Left kidney (tissue), 8 donors: ENCODE measurements at places on chromosomes 1 and 21.

DNA sequence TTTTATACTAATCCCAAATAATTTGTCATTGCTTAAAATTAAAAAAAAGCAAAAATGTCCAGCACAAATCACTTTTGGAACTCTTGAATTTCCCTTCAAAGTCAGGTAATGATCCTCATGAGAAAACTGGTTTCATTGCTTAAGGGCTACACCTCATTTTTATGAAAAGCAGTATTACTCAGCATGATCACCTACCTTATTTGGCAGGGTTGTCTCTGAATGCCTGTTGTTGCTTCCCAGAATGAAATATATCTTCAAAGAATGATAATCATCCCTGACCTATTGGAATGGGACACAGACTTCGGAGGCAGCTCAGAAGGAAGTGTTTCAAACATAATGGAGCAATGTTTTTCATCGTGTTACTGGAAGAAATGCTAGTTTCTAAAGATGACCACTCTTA is 29.7 kb downstream of the C1orf21 start:
- DNase-seq = no peak

DNA sequence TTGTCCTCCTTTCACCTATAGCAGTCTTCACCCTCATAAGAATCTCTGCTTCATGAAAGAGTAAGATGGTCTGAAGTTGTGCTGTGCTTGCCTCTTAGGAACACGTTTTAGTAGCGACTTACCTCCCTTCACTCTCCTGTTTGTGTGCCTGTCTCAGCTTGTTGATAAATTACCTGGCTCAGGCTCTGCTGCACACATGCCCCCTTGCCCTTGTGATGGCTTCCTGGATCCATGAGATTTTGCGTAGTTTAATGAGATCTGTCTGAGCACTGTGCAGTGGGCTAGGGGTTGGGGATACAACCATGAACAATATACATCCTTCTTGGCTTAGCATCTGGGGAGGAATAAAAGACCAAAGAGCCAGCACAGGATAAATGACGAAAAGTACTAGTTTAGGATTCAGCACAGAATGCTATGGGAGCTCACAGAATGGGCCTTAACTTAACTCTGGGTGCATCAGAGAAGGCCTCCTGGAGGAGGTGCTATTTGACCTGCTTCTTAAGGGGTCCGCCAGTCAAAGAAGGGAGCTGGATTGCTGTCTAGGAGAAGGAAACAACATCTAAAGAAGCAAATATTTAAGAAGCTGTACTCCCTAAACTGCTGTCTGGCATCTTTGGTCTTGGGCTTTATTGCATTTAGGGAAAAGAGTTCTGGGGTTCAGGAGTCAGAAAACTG is 175.7 kb upstream of the PLXNA2 start:
- no peak for DNase-seq

GRCh38 chr1:203667616-203668015 is 41.0 kb downstream of the ATP2B4 start:
- DNase-seq = no peak

DNA sequence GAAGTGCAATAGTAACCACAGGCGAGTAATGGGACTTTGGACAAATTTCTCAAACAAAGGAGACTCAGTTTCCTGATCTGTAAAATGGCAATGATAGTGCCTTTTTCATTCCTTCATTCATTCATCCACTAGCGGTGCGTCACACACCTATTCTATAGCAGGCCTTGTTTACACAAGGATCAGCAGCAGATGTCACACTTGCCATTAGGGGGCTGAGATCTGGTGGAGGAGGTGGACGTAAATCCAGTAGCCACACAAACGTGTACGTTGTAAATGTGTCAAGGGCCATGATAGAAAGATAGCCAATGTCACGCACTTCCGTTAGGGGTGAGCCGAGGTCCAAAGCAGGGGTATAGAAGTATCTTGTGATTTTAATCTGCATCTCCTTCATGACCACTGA is 34.2 kb downstream of the SERINC2 start:
- peak; percentile 7 for DNase-seq

DNA sequence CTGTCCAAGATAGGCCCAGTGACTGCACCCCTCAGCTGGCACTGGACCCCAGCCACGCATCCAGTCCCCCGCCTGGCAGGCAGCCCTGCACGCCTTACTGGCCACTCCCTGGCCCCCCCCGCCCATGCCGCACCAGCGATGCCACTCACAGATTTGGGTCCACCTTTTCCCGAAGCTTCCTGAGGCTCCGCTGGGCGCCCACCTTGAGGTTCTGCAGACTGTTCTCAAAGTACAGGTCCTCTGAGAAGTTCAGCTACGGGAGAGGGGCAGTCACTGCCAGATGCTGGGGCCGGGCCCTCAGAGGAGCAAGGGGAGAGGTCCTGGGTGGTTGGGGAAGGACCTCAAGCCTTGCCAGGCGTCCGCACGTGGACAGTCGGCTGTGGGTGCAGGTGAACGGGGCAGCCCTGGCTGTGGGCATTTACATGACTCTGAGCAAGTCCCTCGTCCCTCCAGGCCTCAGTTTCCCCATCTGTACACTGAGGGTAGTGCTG is 8.1 kb downstream of the PRXL2B start:
- DNase-seq = no peak

DNA sequence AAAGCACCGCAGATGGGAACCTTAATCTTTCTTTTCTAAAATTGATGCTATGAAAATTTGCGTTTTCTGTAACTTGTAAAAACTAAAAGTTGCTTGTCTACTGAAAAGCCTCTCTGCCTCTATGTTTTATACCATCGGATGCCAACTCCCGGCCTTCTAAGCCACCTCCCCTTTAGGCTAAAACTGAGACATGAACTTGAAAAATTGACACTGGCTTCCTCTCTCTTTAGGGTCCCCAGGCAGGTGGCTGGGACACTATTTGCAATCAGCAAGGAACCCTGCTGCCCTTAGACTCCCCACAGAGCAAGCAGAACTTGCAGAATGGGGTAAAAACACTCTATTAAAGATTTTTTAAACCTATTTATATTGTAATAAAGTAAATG is 151.1 kb upstream of the CAMK1G start:
- no peak for DNase-seq

- no peak for DNase-seq
Observed at GRCh38 chr21:39451332-39452206, at the start of gene SH3BGR. SH3BGR (plus strand) TSS chr21:39451970; CDS start chr21:39452097, 127 bp downstream.

GRCh38 chr1:20717452-20718342 is at the start of gene KIF17:
KIF17 (minus strand) TSS chr1:20718007; CDS start chr1:20717706, 301 bp downstream.
- no peak for DNase-seq

DNA sequence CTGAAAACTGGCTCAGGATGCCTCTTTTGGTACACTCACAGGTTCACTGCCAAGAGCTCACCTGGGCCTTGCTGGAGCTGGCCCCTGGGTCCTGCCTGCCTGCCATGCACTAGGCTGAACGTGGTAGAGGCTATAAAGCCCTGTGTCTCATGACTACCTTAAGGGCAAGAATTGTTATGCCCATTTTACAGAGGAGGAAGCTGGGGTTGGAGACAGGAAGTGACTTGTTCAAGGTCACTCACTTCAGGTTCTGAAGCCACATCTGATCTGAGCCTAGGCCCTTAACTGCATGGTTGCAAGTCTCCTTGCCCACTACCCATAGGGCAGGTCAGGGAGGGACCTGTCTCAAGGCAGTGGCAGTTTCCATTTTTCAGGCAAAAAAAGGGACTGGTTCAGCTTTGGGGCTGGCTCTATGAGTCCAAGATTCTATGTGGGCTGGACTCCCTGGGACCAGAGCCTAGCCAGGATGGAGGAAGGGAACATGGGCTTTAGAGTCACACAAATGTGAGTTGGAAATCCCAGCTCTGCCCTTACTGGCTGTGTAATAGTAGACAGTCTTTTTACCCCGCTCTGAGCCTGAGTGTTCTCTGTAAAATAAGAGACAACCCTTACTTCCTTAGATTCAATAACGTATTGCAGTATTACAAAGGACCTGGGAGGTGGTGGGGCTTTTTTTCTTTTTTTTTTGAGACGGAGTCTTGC is 7.8 kb downstream of the STK40 start:
- no peak for DNase-seq

DNA sequence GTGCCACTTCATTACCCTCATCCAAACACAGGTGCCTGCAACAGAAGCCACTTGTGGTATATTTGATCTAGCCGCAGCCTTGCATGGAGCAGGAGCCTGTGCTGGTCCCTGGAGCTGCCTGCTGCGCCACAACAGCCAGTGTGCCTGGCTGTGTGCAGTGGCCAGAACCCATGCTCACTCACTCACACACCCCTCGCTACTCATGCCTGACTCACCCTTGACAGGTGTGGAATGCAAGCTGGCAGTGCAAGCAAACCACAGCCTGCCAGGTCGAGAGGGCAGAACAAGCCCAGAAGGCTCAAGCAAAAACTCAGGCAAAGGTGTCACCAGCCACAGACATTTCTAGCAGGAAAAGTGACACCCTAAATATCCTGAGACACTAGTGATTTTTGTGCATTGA is 1510.9 kb downstream of the KCNT2 start:
- DNase-seq = no peak

GRCh38 chr21:32532636-32533035 is 52.7 kb downstream of the TCP10L start:
- DNase-seq = no peak

- DNase-seq = no peak
Observed at GRCh38 chr1:171566467-171566866, 55.6 kb upstream of the MYOCOS start.

DNA sequence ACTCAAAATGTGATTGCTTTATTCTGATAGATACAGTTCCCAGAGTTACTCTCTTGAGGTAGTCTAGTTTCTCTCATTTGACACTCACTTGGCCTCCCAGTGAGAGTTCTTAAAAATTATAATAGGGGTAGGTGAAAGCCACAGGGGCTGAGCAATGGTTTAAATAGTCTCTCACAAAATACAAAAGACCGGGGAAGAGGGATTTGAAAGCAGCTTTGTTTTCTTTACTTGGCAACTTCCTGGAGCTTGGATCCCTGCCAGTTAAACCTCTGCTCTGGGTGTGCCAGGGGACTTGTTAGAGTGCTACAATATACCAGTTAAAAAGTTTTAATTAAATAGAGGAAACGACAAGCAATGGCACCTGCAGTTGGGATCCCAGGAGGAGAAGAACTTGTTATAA is 31.7 kb downstream of the OR13G1 start:
- DNase-seq = no peak

DNA sequence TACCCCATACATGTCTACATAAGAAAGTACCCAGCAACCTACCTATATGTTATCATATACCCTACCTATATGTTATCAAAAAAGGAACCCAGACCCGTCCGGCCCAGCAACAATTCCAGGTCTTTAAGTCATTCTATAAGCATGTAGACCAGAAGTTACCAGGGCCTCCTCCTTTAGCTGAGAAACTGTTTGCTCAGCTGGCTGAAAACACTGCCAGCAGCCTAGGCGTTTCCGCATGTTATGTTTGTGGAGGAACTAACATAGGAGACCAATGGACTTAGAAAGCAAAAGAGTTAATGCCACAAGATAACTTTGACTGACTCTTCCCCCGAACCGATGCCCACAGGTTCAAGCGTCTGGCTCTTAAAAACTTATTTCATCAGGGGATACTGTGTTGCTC is 7.1 kb upstream of the ZNF678 start:
- no peak for DNase-seq

GRCh38 chr1:180610556-180611015 is 21.2 kb upstream of the XPR1 start:
- no peak for DNase-seq

DNA sequence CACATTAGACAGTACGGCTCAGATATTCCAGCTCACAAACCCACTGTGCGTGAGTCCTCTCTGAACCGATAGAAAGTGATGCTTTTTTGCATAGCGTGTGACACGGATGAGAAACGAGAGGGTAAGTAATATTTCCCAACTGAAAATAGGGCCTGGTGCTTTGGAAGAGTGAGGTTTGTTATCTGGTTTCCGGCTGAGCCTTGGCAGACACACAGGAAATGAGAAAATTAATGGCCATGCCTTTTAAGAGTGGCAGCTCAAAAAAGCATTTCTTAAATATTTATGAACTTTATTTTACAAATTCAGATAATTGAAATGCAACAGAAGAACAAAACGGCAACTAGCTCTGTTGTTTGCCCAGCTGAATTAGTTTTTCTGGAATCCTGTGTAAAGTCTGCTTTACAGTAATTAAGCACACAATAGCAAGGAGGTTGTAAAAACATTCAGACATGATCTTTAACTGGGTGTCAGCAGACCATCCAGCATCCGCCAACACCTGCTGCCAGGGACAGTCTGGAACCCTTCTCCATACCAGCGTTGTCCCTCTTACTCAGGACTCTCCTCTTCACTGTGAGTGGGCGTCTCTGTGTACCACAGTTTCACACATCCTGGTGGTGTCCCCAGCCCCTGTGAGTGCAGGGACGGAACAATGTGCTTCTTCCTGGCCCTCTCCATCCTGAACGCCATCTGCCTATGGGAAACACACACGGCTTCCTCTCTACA is 155.4 kb downstream of the PGBD5 start:
- DNase-seq = no peak

DNA sequence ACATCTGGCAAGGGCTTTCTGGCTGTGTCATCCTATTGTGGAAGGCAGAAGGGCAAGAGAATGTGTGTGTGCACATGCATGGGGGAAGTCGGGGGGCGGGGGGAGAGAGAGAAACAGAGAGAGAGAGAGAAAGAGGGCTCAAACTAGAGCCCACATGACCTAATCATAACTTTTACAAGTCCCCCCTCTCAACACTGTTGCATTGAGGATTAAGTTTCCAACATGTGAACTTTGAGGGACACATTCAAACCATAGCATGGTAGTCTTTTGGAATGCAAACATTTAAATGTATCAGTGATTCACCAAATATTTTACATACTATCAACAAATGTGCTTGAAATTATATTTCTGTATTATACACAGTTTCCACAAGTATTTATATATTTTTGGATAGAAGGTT is 655.4 kb upstream of the B3GALT2 start:
- no peak for DNase-seq

- no peak for DNase-seq
Observed at GRCh38 chr1:112542206-112542973, 33.6 kb downstream of the WNT2B start.

- no peak for DNase-seq
Observed at GRCh38 chr1:193179094-193179493, 7.3 kb downstream of the B3GALT2 start.

DNA sequence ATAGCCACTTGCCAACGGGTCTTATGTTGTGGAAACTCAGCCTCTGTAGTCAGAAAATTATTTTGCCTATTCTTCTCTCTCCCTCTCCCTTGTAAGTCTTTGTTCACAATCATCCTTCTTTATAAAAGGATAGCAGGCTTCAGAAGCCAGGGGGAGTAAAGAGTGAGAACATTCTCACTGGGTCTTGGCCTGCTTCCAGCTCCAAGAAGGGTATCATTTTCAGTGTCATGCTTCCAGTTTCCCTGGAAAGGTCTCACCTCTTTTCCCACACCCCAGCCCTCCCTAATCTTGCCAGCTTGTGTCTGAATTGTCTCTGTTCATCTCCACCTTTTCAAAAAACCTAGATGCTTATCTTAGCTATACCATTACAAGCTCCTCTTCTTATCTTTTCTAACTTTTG is 346.2 kb upstream of the LRRC7 start:
- DNase-seq = peak; percentile 61

- no peak for DNase-seq
Observed at GRCh38 chr1:78102082-78102481, 56.3 kb downstream of the GIPC2 start.

- no peak for DNase-seq
Observed at GRCh38 chr1:214673576-214673975, 70.6 kb downstream of the CENPF start.
